ENCODE measurements at places on chromosomes 12 and 14.

- no peaks in the 10 kb centered on the region for H3K36me3 ChIP-seq
- H3K4me3 ChIP-seq = no peak overlapping the region
- DNase-seq = no peak
These were observed 205.1 kb upstream of the ABCD2 start for GRCh38 chr12:39824505-39825212.

GRCh38 chr12:110373025-110373424, 30.5 kb downstream of the ANAPC7 start:
- no peak for DNase-seq
- H3K36me3 ChIP-seq = peaks cover 5% of the 10 kb centered on the region
- H3K27me3 ChIP-seq = no peaks in the 10 kb centered on the region
- H3K4me3 ChIP-seq = no peak overlapping the region
- peak overlapping the region; percentile 71 for H3K27ac ChIP-seq

GRCh38 chr12:29429999-29430715, 49.2 kb upstream of the ERGIC2 start:
- H3K4me1 ChIP-seq = no peaks in the 10 kb centered on the region
- H3K27me3 ChIP-seq = no peaks in the 10 kb centered on the region
- no peak overlapping the region for H3K4me3 ChIP-seq
- no peak overlapping the region for H3K27ac ChIP-seq
- H3K36me3 ChIP-seq = no peaks in the 10 kb centered on the region
- no peak for DNase-seq

DNA sequence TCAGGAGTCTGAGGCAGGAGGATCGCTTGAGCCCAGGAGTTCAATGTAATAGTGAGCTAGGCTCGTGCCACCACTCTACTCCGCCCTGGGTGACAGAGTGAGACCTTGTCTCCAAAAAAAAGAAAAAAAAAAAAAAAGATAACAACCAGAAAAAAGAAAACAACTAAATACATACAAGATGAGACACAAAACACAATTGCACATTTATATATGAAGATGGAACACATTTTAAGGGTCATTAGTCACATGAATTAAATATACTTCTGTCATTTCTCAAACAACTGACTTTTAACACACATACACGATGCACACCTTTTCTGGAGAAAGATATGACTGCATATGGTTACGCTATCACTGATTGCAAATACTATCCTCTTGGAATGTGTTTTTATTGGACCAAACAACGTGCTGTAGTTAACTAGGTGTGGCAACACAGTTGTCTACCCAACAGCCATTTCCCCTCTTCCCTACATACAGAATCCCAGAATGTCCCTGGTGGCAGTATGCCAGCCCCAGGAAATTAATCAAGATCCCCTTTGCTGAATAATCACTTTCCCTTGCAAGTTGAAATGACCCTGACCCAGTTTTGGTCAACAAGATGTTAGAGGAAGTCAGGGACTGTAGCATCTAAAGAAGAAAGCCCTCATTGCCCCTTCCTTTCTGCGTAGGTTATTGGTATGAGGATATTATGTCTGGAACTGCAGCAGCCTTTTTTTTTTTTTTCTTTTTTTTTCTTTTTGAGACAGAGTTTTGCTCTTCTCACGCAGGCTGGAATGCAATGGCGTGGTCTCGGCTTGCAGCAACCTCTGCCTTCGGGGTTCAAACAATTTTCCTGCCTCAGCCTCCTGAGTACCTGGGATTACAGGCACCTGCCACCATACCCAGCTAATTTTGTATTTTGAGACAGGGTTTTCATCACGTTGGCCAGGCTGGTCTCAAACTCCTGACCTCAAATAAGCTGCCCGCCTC, 5.6 kb upstream of the MYL6B start:
- H3K36me3 ChIP-seq = peaks cover 36% of the 10 kb centered on the region
- H3K4me3 ChIP-seq = no peak overlapping the region
- DNase-seq = no peak
- H3K27me3 ChIP-seq = no peaks in the 10 kb centered on the region
- H3K27ac ChIP-seq = no peak overlapping the region
- H3K4me1 ChIP-seq = peaks cover 12% of the 10 kb centered on the region

DNA sequence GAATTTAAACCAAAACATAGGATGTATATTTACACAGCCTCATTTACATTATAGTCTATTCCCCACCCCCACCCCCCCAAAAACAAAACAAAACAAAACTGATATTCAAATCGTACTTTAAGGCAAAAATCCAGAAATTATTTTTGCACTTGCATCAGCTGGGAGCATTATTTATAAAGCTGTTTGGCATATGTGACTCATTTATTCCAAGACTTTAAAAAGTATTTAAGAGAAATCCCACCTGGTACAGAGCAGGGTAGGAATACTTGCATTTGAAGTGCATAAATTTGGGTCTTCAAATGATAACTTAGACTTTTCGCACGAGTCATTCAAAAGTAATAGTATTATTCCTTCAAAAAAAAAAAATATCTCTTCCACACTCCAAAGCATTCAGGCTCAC, 1.1 kb downstream of the KLHL28 start:
- peak overlapping the region; percentile 76 for H3K4me3 ChIP-seq
- H3K4me1 ChIP-seq = peaks cover 24% of the 10 kb centered on the region
- no peaks in the 10 kb centered on the region for H3K36me3 ChIP-seq
- DNase-seq = no peak

GRCh38 chr14:51203881-51204280, 36.2 kb upstream of the TMX1 start:
- no peak for DNase-seq
- no peak overlapping the region for H3K27ac ChIP-seq
- no peaks in the 10 kb centered on the region for H3K36me3 ChIP-seq
- H3K27me3 ChIP-seq = no peaks in the 10 kb centered on the region
- H3K4me1 ChIP-seq = no peaks in the 10 kb centered on the region
- no peak overlapping the region for H3K4me3 ChIP-seq

GRCh38 chr12:122031342-122032216, 9.9 kb downstream of the BCL7A start:
- H3K27me3 ChIP-seq = no peaks in the 10 kb centered on the region
- peaks cover 14% of the 10 kb centered on the region for H3K4me1 ChIP-seq
- DNase-seq = no peak

- H3K27ac ChIP-seq = no peak overlapping the region
- H3K36me3 ChIP-seq = peaks cover 13% of the 10 kb centered on the region
- no peak for DNase-seq
- H3K27me3 ChIP-seq = no peaks in the 10 kb centered on the region
- H3K4me3 ChIP-seq = no peak overlapping the region
These were observed 20.1 kb downstream of the CGRRF1 start for GRCh38 chr14:54529811-54530210.

DNA sequence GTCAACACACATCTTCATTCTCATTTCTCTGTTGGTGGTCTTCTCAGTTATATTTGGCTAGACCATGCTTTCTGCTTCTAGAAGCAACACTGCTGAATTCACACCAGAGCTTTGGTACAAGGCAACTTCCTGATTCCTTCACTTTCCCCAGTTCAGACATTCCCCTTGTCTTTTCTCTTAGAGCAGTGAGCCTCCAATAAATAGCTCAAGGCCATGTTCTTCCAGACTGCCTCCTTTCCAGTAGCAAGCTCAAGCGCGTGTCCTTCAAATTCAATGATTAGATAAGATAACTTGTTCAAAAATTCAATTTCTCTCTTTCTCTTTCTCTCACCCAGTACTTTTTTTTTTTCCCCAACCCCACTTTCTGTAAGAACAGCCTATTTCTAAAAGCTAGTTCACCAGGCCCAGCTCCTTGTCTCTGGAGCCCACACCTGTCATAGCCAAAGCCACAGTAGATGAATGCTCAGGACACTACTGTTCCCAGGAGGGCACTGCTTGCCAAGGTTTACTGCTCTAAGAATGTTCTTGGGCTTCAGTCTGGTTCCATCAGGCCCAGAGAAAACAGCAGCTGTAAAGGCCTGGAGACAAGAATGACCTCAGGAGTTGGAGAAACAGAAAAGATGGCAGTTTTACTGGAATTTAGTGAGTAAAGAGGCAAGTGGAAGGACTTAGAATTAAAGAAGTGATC, 17.7 kb downstream of the TBK1 start:
- no peaks in the 10 kb centered on the region for H3K4me1 ChIP-seq
- H3K36me3 ChIP-seq = peaks cover 38% of the 10 kb centered on the region
- no peak for DNase-seq
- H3K27me3 ChIP-seq = no peaks in the 10 kb centered on the region
- no peak overlapping the region for H3K4me3 ChIP-seq
- H3K27ac ChIP-seq = no peak overlapping the region
